ENCODE measurements at places on chromosomes 16 and 17.

- DNase-seq: no peak
These were observed 41.9 kb downstream of the PIGL start for GRCh38 chr17:16258901-16259300.

DNA sequence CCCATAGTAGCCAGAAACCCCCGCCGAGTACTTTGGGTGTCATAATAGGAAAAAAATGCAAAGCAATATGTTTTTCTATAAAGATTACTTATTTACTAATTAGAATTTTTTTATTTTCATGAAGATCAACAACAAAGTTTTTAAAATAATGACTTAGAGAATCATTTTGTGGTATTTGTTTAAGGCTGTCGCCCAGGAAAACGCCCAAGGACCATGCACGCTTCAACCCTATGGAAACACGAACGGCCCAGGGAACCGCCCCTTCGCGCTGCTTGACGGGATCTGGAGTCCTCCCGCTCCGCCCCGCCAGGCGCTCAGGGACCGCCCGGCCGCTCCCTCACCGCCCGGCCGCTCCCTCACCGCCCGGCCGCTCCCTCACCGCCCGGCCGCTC, 408 bp upstream of the KPNA2 start:
- DNase-seq: peak; percentile 90

- DNase-seq: no peak
These were observed 902.5 kb downstream of the KCNJ2 start for GRCh38 chr17:71071837-71072236.

- no peak for DNase-seq
These were observed 85.7 kb downstream of the NOG start for GRCh38 chr17:56679115-56679776.

DNA sequence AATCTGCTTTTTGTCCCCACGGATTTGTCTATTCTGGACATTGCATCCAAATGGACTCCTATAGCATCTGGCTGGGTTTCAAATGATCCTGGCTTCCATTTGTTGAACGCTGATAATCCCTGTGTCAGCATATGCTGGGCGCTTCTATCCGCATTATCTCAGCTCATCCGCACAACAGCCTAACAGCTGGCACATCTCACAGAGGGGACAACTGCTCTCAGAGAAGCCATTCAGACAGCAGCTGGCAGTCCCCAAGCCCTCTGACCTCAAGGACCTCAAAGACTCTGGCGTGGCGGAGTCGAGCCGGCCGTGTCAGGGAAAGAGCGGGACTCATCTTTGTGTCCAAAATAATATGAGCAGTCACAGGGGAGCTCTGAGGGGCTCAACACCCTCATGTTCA, 82.3 kb downstream of the NT5M start:
- no peak for DNase-seq

DNA sequence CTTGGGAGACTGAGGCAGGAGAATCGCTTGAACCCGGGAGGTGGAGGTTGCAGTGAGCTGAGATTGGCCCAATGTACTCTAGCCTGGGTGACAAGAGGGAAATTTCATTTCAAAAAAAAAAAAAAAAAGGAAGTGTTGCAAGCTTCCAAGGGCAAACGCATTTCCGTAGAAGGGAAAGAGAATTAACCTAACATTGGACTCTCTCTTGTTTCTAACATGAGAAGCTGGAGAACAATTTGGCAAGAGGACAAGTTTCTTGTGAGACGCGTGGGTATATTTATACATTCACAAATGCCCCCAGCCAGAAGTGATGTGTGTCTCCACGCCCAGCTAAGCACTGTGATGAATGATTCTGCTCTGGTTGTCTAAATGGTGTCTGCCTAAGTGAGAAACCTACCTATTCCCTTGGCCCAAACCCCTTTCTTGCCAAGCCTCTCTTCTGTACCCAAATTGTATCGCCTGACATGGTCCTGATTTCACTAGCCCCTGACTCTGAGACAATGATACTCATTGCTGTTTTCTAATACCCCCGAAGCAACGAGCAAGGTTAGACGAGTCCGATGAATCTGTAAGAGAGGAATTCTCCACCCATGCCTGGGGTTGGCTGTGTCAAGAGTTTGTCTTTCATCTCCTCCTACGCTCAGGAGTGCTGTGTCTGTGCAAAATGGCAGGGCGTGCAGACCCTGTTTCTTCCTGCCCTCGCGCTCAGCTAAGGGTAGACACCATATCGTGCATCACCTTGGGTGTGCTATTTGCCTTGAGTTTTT, 14.2 kb upstream of the ST6GALNAC2 start:
- DNase-seq: no peak

- DNase-seq: no peak
These were observed 2.7 kb downstream of the CBX4 start for GRCh38 chr17:79836510-79836971.

- no peak for DNase-seq
These were observed 67.7 kb upstream of the TNRC6C start for GRCh38 chr17:77890771-77891170.

- no peak for DNase-seq
These were observed 15.5 kb upstream of the MMD start for GRCh38 chr17:55437159-55437605.

- DNase-seq: no peak
These were observed 123.5 kb downstream of the CBLN1 start for GRCh38 chr16:49158029-49158642.

- no peak for DNase-seq
These were observed 6.5 kb downstream of the TM4SF5 start for GRCh38 chr17:4777969-4778760.

DNA sequence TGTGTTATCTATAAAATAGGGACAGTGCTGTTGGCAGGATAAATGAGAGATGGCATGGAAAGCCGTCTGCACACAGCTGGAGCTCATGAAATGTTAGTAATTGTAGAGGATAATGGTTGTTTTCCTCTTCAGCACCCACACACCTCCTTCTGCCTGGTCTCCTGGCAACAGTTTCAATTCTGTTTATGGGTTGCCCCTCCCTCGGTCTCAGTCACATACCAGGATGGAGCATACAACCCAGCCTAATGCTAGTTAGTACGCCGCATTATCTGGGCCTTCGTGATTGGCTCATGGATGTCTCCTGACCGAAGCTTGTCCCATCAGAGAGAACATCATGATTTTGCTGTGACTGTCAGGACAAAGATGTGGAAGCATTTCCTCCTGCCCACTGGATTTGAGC, 126.2 kb upstream of the WSCD1 start:
- no peak for DNase-seq

- no peak for DNase-seq
These were observed 16.6 kb upstream of the G6PC1 start for GRCh38 chr17:42883802-42884558.

GRCh38 chr17:78875363-78876093, 27.5 kb downstream of the CEP295NL start:
- no peak for DNase-seq

DNA sequence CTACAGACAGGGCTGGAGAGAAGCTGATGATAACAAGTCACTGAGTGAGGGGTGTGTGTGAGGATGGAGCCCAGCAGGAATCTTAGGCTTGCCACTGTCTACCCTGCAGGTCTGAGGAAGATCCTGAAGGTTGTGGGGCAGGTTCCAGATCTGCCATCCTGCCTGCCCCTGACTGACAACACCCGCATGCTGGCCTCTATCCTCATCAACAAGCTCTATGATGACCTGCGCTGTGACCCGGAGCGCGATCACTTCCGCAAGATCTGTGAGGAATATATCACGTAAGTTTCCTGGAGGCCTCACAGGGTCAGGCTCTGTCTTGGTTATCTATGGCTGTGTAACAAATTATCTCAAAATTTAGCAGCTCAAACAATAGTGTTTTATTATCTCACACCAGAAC, 16.3 kb downstream of the UNC45B start:
- no peak for DNase-seq

- DNase-seq: no peak
These were observed 147.1 kb downstream of the TANC2 start for GRCh38 chr17:63113167-63113566.

DNA sequence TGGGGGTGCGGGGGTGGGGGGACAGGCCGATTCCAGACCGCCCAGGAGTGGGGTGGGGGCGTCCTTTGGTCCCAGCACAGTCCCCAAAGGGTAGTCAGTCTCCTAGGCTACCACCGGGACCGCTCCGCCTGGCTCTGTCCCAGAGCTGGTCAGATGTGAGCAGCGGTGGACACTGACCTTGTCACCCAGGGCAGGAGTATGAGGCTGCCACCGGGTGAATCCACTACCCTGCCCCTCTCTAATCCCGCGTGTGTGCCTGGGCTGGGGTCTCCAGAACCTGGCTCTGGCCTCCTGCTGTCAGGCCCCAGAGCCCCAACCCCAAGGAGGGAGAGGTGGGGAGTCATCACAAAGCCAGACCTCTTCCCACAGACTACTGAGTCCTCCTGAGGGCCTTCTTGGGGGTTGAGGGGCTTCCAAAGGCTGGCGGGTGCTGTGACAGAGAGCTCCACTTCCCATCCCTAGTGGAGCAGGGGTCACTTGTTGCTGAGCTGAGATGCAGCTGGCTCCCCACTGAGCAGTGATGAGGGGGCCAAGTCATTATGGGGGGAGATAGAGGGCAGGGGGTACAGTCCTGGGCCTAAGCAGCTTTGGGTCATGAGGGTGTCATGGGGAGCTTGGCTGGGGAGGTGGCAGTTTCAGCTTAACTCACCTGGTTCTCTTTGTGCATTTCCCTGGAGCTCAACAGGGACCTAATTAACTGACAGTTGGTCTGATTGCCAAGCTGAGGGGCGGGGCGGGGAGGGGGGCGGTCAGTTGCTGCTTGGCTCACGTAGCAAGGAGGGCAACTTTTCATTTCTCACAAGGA, 1.2 kb downstream of the PPP1R1B start:
- no peak for DNase-seq

- DNase-seq: peak; percentile 93
These were observed 36.6 kb downstream of the ARHGAP23 start for GRCh38 chr17:38464723-38465390.
